ENCODE measurements at places on chromosomes 7 and 10.
A peak's percentile ranks its signal among the peaks of the same experiment; 100 is the strongest.

DNA sequence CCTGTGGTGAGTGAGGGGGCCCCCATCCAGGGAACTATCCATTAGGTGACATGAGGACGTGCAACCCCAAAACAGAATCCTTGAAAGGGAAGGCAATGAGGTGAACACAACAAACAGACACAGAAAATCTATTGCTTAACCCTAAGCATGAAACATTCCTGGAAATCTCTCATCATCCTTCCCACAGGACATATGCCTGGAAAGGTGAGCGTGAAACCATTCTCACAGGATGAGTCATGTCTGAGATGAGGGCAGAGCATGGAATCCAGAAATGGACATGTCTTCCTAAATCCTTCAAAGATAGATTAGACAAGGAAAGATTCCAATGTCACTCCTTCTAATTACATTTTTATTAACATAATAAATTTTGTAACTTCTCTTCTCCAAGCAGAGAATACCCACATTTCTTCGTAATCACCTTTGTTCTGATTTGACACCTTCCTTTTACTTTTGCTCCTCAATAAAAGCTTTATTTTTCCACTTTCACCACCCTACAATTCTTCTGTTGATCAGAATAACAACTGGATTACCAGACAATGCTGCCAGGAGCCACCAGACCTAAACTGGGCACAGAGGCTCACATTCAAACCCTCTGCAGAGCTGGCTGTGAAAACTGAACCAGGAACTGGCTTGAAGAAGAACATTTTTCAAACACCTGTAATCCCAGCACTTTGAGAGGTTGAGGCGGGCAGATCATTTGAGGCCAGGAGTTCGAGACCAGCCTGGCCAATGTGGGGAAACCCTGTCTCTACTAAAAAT, 67.2 kb downstream of the COBL start:
- DNase-seq, result no peak

- no peak for DNase-seq
These were observed 75.3 kb downstream of the ZNF92 start for GRCh38 chr7:65448816-65449504.

GRCh38 chr10:102231357-102232318, 5.5 kb downstream of the ELOVL3 start:
- peak; percentile 78 for DNase-seq

- no peak for DNase-seq
These were observed 42.4 kb downstream of the TNRC18 start for GRCh38 chr7:5381071-5381772.

DNA sequence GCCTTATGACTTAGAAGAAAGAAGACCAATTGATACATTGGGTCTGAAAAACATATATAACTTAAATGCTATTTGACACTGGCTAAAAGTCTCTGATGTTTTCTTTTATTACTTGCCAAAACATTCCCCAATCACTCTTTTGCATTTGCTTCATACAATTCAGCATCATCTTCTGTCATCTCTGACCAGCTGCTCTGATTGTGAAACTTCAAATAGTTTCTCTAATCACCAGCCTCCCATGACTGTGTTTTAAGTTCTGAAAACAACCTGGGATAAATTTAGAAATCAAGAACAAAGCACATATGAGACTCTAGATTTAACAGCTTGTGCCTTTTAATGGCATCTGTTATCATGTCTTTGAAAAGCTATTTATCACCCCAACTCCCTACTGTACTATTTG, 208.4 kb upstream of the KCND2 start:
- DNase-seq, result no peak

GRCh38 chr7:139543801-139544603, 20.5 kb downstream of the CLEC2L start:
- DNase-seq, result no peak

GRCh38 chr7:148561099-148561498, 29.5 kb upstream of the C7orf33 start:
- DNase-seq, result no peak

DNA sequence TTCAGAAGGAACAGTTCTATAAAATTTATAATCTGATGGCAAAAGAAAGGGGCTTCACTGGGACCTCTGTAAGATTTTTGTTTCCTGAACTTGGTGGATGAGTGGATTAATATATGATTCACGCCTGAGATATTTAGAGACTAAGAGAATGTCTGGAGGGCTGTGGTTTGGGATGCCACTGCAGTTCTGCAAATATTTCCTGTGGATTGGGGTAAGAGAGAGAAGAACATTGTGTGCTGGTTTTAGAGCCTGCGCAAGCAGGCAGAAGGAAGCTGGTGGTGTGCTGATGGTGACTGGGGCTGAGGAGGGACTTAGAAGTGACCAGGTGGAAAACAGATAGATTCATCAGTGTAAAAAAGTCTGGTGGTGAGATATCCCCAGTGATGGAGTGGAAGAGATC, 87.0 kb downstream of the SUGCT start:
- DNase-seq, result no peak
